Activated naive CD8-positive, alpha-beta T cell treated with anti-CD3 and anti-CD28 coated beads for 36 hours (primary cell): ENCODE measurements at places on chromosomes 16 and 17.

GRCh38 chr16:71610936-71611871 lies 14.8 kb upstream of the MARVELD3 start:
- DNase-seq: peak; percentile 82

GRCh38 chr17:50280801-50281441 lies 6.7 kb downstream of the TMEM92 start:
- no peak for DNase-seq

GRCh38 chr17:68533887-68534694 lies 21.9 kb downstream of the PRKAR1A start:
- no peak for DNase-seq

DNA sequence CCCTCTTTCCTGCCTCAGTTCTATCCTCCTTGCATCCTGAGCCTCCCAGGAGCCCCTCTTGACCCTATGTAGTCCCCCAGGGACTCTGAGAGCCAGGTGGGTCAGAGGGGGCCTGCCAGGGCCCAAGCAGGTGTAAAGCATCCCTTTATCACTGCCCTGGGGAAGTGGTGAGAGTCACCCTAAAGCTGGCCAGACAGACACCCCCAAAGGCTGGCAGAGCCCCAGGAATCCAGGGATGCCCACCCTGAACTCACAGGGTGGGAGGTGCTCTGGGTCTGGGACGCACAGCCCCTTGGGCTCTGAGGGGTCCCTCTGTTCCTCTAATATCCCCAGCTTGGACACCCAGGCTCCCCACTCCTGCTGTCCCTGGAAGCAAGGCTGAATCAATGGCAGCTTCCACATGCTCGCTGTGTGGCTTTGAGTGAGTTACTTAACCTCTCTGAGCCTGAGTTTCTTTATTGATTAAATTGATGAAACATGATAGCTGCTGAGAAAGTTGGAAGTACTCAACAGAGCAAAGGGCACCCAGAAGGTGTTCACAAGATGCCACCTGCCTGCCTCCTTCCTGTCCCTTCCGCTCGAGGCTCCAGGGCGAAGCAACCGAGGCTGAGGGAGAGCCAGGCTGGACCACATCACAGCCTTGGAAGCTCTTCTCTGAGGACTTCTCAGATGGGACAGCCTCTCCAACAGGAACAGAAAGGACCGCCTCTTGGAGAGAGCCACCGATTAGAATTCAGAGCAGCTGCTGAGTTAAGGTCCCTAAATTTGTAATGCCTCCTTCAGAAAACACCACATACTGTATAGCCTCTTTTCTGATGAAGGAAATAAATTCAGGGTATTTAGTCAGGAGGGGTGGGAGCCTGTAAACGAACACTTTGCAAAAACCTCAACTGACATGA lies 67.1 kb upstream of the DOC2B start:
- DNase-seq: no peak

- DNase-seq: no peak
These were observed 27.4 kb downstream of the CEP95 start for GRCh38 chr17:64534187-64534586.

- DNase-seq: no peak
These were observed 12.2 kb downstream of the N4BP1 start for GRCh38 chr16:48597563-48598387.

DNA sequence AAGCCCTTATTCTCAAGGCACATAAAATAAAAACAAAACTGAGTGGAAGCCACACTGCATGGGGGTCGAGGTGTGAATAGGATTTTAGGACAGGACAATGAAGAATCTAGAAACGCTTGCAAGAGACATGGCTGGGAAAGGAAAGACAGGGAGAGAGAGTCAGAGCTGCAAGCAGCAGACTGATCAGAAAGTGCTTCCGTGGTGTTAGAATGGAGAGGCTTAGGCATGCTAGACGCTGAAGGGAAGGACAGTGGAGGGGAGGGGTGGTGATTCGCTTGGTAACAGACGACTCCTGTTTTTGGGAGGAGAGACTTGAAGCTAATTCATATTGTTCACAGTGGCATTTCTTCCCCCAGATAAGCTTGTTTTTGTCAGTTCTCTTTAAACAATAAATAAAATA lies 173.5 kb downstream of the AIPL1 start:
- no peak for DNase-seq
